ENCODE measurements at places on chromosomes 16 and 17.

- no peak for DNase-seq
Observed at GRCh38 chr17:6505425-6506142, 50.8 kb downstream of the PITPNM3 start.

GRCh38 chr16:53841884-53842283, 137.9 kb downstream of the FTO start:
- no peak for DNase-seq

DNA sequence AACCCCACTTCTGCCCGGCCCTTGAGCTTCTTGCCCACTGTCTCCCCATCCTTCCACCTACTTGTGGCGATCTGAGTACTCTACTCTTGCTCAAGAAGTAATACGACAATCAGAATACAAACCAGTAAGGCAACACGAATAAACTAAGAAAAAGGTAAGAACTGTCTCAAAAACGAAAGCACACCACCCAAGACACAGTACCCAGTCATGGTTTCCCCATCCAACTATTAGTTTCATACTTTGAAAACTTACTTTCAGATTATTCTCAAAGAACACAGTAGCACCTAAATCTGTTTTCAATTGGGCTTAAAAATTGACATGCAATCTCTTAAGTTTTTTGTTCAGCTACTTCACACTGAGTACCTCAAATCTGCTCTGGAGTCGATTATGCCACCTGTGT, 13.9 kb downstream of the GINS2 start:
- DNase-seq = no peak

GRCh38 chr16:72932050-72932449, 115.9 kb downstream of the ZFHX3 start:
- DNase-seq = no peak

DNA sequence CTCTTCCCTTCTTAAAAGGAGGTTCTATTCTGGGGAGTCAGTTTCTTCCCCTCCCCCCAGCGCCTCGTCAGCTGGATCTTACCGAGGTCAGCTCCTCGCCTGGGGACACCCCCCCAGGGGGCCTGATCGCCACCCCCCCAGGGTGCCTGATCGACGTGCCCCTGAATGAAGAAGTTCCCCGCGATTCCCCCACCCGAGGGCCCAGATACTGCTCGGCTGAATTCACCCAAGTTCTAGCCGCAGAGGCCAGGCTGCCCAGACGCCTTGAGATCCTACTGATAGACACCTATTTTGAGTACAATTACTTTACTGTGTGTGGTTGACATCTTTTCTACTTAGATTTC, 1.4 kb downstream of the RAB11FIP3 start:
- no peak for DNase-seq

GRCh38 chr17:11583306-11583992, 14.8 kb upstream of the DNAH9 start:
- DNase-seq = no peak

DNA sequence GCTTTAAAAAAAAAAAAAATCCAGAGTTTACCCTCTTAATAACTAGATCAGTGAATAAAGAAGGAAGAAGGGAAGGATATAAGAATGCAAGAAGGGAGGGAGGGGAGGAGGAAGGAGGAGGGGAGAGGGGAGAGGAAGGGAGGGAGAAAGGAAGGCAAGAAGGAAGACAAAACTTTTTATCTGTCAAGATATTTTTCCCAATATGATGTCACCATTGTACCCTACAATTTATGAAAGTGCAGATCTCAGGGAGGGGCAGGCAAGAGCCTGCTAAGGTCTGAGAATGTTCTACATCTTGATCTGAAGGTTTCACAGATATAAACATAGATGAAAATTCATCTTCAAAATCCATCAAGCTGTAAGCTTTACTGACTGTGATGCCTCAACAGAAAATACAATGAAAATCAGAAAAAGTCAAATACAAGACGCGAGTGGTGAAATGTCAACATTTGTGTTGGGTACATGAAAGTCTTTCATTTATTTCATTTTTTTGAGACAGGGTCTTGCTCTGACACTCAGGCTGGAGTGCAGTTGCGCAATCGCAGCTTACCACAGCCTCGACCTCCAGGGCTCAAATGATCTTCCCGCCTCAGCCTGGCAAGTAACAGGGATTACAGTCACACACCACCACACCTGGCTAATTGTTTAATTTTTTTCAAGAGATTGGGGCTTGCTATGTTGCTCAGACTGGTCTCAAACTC, 57.1 kb upstream of the EMP2 start:
- DNase-seq = no peak

- peak; percentile 40 for DNase-seq
Observed at GRCh38 chr16:30903596-30903995, 7.2 kb downstream of the CTF1 start.

- no peak for DNase-seq
Observed at GRCh38 chr17:68944435-68945035, 10.7 kb downstream of the ABCA8 start.

GRCh38 chr16:58265480-58266052, 29.3 kb downstream of the PRSS54 start:
- DNase-seq = no peak

GRCh38 chr17:82262344-82262743, 11.2 kb downstream of the CSNK1D start:
- DNase-seq = no peak

DNA sequence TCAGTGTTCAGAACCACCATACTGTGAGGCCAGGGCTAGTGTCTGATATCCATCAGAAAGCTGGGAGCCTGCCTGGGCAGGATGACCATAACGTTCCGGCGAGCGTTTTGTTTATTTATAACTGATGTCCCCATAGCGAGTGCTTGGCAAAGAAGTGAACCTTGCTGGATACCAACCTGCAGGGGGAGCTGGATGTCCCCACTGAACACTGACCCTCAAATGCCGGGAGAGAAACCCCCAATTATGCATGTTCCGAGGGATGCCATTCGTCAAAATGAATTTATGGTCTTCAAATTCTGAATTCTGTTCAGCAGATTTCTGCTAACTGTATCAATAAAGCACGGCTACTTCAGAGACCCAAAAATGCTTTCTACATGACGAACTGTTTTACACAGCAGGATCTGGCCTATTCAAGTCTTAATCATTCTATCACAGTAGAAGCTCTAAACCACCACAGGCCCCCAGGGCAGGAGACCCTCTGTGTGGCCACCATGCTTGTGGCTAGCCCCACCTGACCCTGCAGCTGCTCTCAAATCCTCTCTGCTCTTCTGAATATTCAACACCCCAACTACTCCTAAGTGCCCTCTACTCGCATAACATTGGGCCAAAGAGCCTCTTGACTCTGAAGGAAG, 15.2 kb downstream of the MED24 start:
- peak; percentile 79 for DNase-seq

GRCh38 chr17:61201211-61201610, 198.4 kb upstream of the TBX2 start:
- DNase-seq = peak; percentile 97

DNA sequence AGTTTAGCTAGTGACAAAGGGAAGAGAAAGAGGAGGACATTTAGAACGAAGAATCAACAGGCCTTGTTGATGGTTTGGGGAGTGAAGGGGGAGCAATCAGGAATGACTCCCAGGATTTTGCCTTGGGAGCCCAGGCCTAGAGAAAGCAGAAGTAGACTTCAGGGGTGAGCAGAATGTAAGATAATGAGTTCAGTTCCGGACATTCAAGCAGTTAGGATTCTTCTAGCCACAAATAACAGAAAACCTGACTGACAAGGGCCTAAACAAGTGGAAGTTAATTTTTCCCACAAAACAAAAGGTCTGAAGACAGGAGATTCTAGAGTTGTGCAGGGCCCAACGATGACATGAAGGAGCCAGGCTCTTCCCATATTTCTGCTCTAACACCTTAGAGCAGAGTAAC, 45.9 kb downstream of the SKAP1 start:
- DNase-seq = no peak

DNA sequence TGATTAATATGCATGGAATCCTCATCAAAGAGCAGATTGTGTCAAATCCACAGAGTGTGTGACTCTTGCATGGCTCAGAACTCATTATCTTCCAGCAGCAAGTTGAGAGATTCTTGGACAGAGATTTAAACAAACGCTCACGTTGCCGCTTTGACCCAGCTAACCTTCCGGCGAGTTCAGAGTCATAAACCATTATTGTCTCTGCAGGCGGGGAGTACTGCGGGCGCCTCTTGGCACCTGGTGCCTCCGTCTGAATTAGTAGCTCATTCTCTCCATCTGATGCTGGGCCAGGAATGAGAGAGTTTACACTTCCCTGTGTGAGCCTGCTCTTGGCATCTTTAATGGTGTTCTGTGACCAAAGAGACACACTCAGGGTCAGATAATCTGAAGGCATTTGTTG, 138.6 kb upstream of the WSCD1 start:
- DNase-seq = no peak

GRCh38 chr16:68893710-68894705, 50.7 kb downstream of the TANGO6 start:
- DNase-seq = no peak

- DNase-seq = no peak
Observed at GRCh38 chr16:50705436-50706110, 12.2 kb downstream of the NOD2 start.

GRCh38 chr17:34760931-34761495, 181.6 kb downstream of the TMEM132E start:
- no peak for DNase-seq

DNA sequence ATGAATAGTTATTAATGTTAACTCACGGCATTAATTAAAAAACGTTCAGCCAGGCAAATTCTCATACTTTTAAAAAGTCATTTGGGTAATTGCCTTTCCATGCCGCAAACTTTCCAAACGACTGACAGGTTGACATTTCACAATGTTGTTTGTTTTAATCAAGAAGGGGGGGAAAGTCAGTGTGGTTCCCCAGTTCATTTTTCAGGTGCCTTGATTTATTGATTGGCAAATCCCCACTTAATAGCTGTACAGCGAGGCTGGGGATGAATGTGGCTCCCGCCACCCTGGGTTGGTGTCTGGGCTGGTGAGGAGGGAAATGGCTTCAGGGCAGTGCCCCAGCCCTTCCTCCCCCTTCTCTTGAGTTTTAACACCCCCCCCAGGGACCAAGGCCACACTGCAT, 318.0 kb downstream of the SOX9 start:
- no peak for DNase-seq

GRCh38 chr17:4309897-4310296, 46.1 kb upstream of the ANKFY1 start:
- DNase-seq = no peak

DNA sequence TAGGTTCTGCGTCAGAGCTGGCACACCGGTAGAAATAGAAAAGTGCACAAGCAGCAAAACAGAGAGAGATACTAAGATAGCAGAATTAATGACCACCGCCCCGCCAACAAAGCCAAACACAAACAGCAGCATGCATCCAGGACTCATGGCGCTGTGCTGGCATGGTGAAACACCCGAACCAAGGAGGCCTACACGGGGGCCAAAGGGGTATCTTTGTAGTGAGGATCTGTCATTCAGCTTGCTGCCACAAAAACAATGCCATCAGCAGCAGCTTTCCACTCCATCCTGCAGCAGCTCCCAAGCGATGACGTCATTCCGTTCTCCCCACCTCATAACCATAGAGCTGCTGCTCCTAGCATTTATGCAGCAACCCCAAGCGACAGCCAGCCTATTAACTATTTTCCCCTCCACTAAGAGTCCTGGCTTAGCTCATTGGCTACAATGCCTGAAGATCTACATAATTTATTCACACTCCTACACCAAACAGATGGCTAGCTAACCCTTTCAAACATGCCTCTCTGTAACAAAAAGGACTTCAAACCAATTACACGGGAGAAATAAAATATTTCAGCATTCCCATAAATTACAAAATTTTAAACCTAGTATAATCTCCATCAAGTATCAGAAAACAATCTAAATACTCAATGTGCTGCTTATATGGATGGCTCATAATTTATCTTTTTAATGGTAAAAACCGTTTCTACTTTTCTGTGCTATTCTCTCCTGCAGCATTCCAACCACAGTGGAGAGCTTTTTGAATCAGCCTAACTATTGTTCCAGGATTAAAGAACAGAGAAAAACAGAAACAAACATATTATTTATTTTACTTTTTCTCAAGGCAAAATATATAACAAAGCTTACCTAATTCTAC, 73.9 kb downstream of the SPAG9 start:
- DNase-seq = peak; percentile 86

- DNase-seq = no peak
Observed at GRCh38 chr17:15232517-15232915, 32.6 kb downstream of the PMP22 start.

- no peak for DNase-seq
Observed at GRCh38 chr16:85473909-85474620, 139.1 kb upstream of the GSE1 start.

DNA sequence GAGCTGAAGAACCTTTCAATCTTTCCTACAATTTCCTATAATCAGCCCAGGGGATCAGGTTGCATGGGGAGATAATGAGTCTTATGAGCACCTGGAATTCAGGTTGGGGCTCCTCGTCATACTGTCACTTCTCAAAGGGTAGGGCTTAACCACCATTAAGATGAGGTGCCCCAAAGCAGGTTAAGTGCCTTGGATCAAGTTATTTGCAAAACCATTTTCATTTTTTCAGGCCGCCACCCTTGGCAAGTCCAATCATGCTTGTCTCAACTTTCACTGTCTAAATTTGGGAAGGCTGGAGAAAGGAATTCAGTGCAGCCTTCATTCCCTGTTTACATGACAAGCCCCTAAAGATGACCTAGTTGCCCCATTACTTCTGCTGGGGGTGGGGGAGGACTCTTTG, 44.9 kb upstream of the TANGO6 start:
- DNase-seq = no peak

- no peak for DNase-seq
Observed at GRCh38 chr16:68717684-68718083, 19.4 kb upstream of the CDH1 start.

- peak; percentile 87 for DNase-seq
Observed at GRCh38 chr16:87499189-87499486, 6.3 kb upstream of the ZCCHC14 start.

DNA sequence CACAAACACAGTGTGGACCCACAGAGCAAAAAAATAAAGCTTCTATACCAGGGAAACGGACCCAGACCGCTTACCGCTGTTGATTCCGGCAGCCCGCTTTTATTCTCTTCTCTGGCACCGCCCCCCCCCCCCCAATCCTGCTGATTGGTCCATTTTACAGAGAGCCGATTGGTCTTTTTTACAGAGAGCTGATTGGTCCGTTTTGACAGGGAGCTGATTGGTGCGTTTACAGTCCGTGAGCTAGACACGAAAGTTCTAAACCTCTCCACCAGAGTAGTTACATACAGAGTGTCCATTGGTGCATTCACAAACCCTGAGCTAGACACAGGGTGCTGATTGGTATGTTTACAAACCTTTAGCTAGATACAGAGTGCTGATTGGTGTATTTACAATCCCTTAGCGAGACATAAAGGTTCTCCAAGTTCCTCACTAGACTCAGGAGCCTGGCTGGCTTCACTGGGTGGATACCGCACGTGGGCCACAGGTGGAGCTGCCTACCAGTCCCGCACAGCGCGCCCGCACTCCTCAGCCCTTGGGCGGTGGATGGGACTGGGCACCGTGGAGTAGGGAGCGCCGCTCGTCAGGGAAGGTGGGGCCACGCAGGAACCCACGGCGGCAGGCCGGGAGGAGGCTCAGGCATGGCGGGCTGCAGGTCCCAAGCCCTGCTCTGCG, 92.4 kb downstream of the HAPSTR1 start:
- no peak for DNase-seq

All from HCEC 1CT (cell line).